ENCODE measurements at places on chromosomes 2 and 18. TPM values are rescaled to one million over a fixed set of nuclear protein-coding genes. Genes with fewer than 3 reads are reported as not detected.

SERPINB4 gene
- not detected for total RNA-seq

RND3 gene
- 42.9 TPM for total RNA-seq

CD207 gene
- not detected for total RNA-seq

ALPG gene
- not detected for total RNA-seq

All from bronchus fibroblast of lung (primary cell).